Kidney (tissue), 22 donors: ENCODE measurements at places on chromosomes 4 and X. TPM values are rescaled to one million over a fixed set of nuclear protein-coding genes. Genes with fewer than 3 reads are reported as not detected.

DNA sequence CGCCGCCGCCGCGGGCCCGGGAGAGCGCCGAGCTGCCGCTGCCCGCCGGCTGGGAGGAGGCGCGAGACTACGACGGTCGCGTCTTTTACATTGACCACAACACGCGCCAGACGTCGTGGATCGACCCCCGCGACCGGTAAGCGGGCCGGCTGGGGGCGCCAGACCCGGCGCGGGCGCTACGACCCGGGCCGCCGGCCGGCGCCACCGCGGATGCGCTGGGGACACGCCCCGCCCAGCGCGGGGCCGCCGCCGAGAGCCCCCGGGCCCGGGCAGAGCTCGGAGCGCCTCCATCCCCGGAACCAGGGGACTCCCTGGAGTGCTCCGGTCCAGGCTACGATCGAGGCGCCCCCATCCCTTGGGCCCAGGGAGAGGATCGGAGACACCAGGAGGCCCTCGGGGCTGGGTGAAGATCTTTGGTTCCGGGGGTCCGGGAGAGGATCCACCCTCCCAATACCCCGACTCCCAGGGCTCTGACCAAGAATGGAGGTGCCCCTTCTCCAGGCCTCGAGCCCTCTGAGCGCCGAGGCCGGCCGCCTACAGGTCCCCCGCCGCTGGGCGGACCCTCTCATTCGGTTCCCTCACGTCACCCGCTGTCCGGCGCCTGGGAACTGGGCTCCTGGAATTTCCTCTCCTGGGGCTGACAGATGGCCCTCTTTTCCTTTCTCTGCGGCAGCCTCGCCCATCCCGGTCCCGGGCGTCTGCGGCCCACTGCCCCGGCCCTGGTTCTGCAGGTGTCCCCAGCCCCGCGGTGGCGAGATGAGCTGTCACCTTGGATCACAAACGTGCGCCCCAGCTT, 48.8 kb downstream of the CLDN34 start:
- H3K27ac ChIP-seq = peak overlapping the region; percentile 57
- H3K4me3 ChIP-seq = peak overlapping the region; percentile 59
- H3K4me1 ChIP-seq = peaks cover 5% of the 10 kb centered on the region
- peak; percentile 62 for DNase-seq
- H3K27me3 ChIP-seq = peaks cover 2% of the 10 kb centered on the region

- no peak for DNase-seq
- H3K27me3 ChIP-seq = no peaks in the 10 kb centered on the region
- no peak overlapping the region for H3K4me3 ChIP-seq
- H3K36me3 ChIP-seq = no peaks in the 10 kb centered on the region
Measured at GRCh38 chrX:142156567-142156966, 48.5 kb downstream of the MAGEC2 start.

The TMEM187 gene
- total RNA-seq = 9.6 TPM

GRCh38 chrX:139094671-139095592, 383.4 kb upstream of the FGF13 start:
- no peak overlapping the region for H3K4me3 ChIP-seq
- H3K27me3 ChIP-seq = no peaks in the 10 kb centered on the region
- no peaks in the 10 kb centered on the region for H3K36me3 ChIP-seq
- no peaks in the 10 kb centered on the region for H3K4me1 ChIP-seq

The ADH1A gene
- total RNA-seq = 0.85 TPM

The NWD2 gene
- total RNA-seq = not detected

GRCh38 chr4:162683659-162684370, 482.9 kb downstream of the NAF1 start:
- no peaks in the 10 kb centered on the region for H3K4me1 ChIP-seq
- H3K27ac ChIP-seq = no peak overlapping the region
- no peaks in the 10 kb centered on the region for H3K27me3 ChIP-seq
- no peak for DNase-seq

GRCh38 chr4:138981930-138982390, 33.6 kb upstream of the NOCT start:
- H3K36me3 ChIP-seq = no peaks in the 10 kb centered on the region
- H3K4me1 ChIP-seq = no peaks in the 10 kb centered on the region
- no peak overlapping the region for H3K27ac ChIP-seq
- DNase-seq = peak; percentile 46
- H3K4me3 ChIP-seq = no peak overlapping the region

DNA sequence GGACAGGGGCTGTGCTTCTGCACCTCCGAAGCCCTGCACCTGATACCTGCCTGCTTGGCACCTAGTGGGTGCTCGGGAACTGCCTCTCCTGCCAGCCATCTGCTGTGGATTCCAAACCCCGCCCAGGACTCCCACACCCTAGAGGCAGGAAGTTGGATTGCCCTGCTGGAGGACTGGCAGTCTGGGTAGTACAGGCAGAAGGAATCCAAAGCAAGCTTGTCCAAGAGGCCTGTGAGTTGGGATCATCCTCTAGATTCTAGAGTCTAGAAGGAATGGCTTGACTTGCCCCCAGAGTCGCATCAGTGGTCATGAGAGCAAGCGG, 64.6 kb upstream of the MTM1 start:
- H3K4me1 ChIP-seq = peaks cover 7% of the 10 kb centered on the region
- no peak overlapping the region for H3K27ac ChIP-seq
- H3K36me3 ChIP-seq = no peaks in the 10 kb centered on the region
- H3K27me3 ChIP-seq = no peaks in the 10 kb centered on the region
- H3K4me3 ChIP-seq = no peak overlapping the region
- DNase-seq = no peak

- no peaks in the 10 kb centered on the region for H3K27me3 ChIP-seq
- H3K4me3 ChIP-seq = no peak overlapping the region
- H3K36me3 ChIP-seq = no peaks in the 10 kb centered on the region
Measured at GRCh38 chrX:73847991-73848390, 285.0 kb downstream of the CHIC1 start.

The HHIP gene
- 0.85 TPM for total RNA-seq

The CITED1 gene
- 3.8 TPM for total RNA-seq

DNA sequence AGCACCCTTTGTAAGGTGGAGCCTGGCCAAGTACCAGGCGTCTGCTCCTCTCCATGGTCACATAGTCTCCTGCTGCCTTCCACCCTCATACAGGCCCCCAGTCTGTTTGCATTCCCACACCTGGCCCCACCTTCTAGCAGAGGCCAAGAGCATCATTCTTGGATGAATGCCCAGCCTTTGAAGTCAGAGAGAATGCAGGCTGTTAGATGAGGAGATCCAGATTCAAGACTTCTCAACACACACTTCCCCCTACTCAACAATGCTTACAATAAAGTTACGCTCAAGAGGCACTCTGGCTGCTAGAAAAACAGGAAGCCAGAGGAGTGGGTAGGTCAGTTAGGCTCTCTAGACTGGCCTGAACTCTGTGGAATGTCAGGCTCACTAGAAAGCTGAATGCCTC, 43.3 kb downstream of the SHROOM4 start:
- H3K36me3 ChIP-seq = no peaks in the 10 kb centered on the region
- H3K4me3 ChIP-seq = no peak overlapping the region
- peaks cover 8% of the 10 kb centered on the region for H3K4me1 ChIP-seq
- peak; percentile 57 for DNase-seq
- H3K27me3 ChIP-seq = no peaks in the 10 kb centered on the region

- no peaks in the 10 kb centered on the region for H3K4me1 ChIP-seq
- H3K4me3 ChIP-seq = peak overlapping the region; percentile 70
- peak overlapping the region; percentile 96 for H3K27ac ChIP-seq
- peak; percentile 89 for DNase-seq
- no peaks in the 10 kb centered on the region for H3K27me3 ChIP-seq
- H3K36me3 ChIP-seq = no peaks in the 10 kb centered on the region
Measured at GRCh38 chrX:119468551-119469312, 488 bp downstream of the SLC25A5 start.
